Activated naive CD4-positive, alpha-beta T cell treated with anti-CD3 and anti-CD28 coated beads, Interleukin-2, amount 50 U/mL, for 72 hours (primary cell): ENCODE measurements at places on chromosomes 1 and 21.
A peak's percentile ranks its signal among the peaks of the same experiment; 100 is the strongest.

DNA sequence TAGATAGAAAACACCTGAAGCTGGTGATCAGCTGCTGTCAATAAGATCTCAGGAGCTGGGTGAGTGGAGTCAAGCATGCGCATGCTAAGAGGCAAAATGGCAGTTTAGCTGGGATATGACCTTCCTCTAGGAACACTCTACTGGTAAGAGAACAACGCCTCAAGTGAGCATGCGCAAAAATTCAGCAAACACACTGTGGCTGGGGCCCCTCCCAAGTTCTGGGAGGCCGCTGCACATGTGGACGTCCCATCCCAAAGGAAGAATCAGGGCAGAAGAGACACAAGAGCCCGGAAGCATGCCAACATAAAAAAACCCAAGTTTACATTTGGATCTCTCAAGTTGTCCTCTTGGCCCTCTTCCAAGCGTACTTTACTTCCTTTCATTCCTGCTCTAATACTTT, 126.3 kb upstream of the F3 start:
- DNase-seq: no peak

DNA sequence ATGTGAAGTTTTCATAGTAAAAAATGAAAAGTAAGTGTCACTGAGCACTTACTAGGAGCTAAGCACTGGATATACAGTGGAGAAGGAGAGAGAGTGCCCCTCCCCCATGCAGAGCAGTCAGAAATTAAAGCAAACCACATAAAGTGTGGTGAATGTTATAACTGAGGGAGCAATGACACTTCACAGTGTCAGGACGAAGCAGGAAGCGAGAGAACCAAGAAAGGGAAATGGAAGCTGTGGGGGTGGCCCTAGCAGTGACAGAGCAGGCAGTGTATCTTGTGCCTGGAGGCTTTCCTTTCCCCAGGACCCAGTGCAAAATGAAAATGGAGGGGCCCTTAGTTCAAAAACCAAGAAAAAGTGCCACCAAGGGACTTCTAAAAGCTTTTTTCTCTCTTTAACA, 21.5 kb upstream of the RCAN3 start:
- peak; percentile 74 for DNase-seq

GRCh38 chr1:223209293-223209898, 66.3 kb upstream of the TLR5 start:
- DNase-seq: no peak

- no peak for DNase-seq
Measured at GRCh38 chr1:172874950-172875349, 175.8 kb downstream of the TNFSF18 start.

- no peak for DNase-seq
Measured at GRCh38 chr21:39073717-39074116, 109.5 kb downstream of the PSMG1 start.

- DNase-seq: no peak
Measured at GRCh38 chr1:227729881-227730629, 5.0 kb downstream of the JMJD4 start.

GRCh38 chr21:31502537-31503143, 156.9 kb upstream of the SOD1 start:
- no peak for DNase-seq

DNA sequence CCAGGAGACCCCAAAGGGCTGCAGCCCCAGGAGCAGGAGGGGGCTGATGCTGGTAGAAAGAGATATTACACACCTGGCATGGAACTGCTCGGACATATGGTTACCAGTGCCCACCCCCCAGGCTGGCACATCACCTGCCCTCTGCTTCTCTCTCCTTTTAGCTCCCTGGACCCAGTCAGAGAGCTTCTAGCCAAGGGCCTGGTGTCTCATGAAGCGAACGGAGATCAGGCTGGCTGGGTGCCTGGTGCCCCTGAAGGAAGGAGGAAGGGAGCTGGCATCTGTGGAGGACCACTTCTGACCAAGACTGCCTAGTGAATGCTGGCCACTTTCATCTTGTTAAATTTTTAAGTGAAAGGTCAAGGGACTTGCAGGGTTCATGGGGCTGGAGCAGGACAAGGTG, 53.1 kb downstream of the FOXO6 start:
- DNase-seq: no peak

GRCh38 chr1:230899841-230900251, 31.5 kb upstream of the C1orf198 start:
- DNase-seq: no peak

DNA sequence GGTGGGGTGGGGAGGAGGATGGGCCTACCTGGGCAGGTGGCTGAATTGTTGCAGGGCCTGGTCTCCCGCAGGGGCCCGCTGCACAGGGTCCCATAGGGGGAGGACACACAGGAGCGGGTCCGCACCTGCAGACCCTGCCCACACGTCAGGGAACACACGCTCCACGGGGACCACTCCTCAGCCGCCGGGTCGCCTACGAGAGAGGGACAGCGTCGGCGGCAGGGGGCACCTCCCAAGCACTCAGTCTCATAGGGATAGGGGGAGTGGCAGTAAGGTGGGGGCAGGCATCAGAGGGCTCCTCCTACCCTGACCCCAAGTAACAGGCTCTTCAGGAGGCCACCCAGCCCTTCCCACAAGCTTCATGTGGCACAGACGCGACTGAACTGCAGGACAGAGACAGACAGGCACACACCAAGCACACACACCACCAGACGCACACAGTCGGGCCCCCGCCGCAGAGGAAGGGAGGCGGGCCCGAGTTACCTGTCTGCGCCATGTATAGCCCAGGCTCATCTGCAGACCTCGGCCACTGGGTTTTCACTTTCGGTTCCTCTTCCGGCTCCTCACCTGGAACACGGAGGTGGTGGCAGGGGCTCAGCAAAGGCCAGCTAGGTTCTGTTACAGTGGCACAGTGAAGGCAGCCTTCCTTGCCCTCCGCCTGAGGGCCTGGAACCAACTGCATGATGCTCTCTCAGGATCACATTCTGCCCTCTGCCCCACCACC, 19.8 kb downstream of the ADGRB2 start:
- DNase-seq: no peak

- peak; percentile 69 for DNase-seq
Measured at GRCh38 chr1:153422450-153423068, 6.2 kb downstream of the S100A7A start.

GRCh38 chr1:7642781-7643529, 128.1 kb upstream of the VAMP3 start:
- DNase-seq: no peak

- DNase-seq: no peak
Measured at GRCh38 chr1:235105051-235106043, 23.3 kb downstream of the TOMM20 start.

GRCh38 chr1:88320291-88320690, 363.8 kb upstream of the PKN2 start:
- no peak for DNase-seq
